Astrocyte of the cerebellum (primary cell): ENCODE measurements at places on chromosomes 5 and 9.

- DNase-seq: peak; percentile 73
These were observed 231.2 kb downstream of the ARRDC3 start for GRCh38 chr5:91151947-91152346.

GRCh38 chr9:124863371-124863871, 1.5 kb downstream of the ARPC5L start:
- DNase-seq: no peak

GRCh38 chr5:79746642-79747569, 57.3 kb downstream of the CMYA5 start:
- DNase-seq: no peak

DNA sequence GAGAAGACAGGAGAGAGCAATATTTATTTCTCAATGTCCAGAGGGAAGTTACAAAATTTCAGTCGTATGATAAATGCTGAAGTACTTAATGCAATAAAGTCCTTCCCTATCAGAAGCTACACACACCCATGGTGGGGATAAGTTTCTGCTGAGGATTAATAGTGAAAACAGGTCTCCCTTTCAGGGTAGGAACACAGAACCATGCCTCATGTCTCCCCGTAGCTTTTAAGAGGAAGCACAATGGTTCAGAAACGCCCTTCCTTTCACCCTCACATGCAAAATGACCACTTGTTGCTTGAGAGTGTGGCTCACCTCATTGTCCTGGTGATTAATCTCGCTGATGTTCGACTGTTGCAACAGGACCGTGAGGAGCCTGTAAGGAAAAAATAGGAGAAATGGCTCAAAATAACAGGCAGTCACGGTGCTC, 73.6 kb downstream of the ANKRD55 start:
- DNase-seq: no peak

- no peak for DNase-seq
These were observed 791 bp upstream of the GPR150 start for GRCh38 chr5:95619096-95619495.

- DNase-seq: peak; percentile 0
These were observed 68.3 kb upstream of the RGS7BP start for GRCh38 chr5:64437496-64437895.

DNA sequence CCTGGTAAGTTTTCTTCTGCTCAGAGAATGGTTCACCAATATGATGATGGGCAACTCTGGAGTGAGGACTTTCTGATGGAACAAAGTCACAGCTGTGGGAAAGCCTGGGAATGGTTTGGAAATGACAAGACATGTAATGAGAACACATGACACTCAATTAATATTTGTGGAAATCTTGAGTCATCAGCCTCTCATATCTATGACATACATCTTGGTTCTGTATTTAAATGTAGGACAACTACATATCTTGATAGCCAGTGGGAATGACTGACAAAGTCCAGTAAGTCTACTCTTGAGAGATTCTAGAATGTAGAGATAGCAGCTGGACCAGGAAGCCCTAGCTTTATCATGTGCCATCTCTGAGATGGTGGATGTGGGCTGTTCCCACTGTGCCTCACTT, 85.5 kb downstream of the PALM2AKAP2 start:
- DNase-seq: no peak

DNA sequence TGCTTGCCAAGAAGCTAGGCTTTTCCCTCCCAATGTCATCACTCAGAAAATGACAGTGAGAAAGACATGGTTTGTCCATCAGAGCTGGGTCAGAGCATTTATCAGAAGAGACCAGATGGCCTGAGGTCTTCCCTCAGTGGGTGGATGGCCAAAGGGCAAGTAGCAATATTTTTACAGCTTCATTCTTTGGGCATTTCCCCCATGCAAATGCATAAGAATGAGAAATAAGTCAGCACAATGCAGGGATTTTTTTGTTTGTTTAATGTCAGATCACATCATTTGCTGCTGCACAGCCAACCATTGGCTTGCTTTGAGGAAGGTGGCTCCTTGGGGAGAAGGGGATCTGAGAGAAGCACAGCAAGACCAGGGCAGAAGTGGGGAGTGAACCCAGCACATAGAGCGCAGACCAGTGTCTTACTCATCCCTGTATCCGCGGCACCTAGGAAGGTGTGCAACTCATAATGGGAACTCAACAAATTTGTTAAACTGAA, 209.6 kb downstream of the SEMA6A start:
- DNase-seq: no peak

DNA sequence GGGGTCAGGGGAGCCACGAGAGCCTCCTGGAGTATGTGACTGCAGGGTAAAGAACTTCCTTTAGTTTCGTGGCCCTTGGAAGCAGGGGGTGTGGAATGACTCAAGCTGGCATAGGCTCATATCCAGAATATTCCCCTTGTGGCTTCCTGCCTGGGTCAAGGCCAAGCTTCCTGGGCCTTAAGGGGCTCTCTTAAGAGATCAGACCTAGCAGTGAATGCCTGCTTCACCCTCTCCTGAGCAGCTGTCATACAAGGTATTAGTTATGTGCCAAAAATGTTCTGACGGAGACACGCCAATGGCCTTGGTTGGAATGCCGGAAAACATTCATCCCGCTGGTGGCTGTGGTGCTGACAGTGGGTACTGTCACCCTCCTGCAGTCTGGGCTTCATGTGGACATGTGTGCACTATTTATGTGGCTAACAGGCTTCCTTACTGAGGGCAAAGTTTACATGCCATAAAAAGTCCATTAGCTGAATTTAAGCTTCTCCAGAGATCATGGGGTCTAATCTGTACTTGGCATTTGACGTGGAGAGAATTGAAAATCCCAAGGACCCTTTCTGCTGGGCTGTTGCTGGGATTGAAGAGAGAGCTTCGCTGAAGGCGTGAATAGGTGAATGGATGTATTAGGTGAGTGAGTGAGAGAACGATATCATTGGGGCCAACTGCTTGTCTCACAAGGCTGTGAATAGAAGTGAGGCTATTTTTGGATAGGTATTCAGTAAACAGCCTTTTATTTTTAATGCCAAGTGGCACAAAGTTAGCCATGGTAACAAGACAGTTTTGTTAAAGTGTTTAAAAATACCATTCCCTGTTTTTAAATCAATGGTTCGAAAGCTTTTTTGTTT, 156.8 kb downstream of the MACROH2A1 start:
- no peak for DNase-seq

GRCh38 chr9:70589571-70590314, 175.3 kb upstream of the KLF9 start:
- no peak for DNase-seq

DNA sequence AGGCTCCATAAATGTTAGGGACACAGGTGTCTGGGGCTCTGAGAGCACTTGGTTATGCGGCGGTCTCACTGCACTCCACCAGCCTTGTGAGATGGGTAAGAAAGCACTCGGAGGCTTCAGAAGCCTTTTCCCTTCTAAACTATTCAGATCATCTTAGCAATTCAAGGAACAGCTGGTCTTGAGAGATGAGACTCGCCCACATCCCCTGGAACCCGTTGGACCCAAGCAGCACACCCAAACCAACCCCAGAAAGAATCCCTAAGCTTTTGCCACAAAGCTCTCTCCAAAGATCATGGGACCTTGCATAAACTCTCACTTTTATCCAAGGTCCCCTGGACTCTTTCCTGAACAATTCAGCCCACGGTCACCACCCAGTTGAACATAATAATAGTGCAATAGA, 90.2 kb downstream of the RAPGEF1 start:
- DNase-seq: no peak

DNA sequence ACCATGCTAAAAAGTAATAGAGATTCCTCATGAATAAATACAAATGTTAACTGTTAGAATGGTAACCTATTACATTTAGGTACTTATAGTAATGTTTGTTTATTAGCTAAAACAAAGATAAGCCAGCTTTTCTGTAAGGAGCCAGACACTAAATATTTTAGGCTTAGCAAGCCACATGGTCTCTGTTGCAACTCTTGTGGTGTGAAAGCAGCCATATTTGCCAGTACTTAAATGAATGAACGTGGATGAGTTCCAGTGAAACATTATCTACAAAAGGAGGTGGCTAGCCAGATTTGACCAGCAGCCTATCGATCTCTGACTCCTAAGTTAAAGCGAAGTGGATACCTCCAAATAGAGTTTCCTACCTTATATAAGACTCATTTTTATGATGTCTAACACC, 331.6 kb downstream of the CDH12 start:
- DNase-seq: no peak

DNA sequence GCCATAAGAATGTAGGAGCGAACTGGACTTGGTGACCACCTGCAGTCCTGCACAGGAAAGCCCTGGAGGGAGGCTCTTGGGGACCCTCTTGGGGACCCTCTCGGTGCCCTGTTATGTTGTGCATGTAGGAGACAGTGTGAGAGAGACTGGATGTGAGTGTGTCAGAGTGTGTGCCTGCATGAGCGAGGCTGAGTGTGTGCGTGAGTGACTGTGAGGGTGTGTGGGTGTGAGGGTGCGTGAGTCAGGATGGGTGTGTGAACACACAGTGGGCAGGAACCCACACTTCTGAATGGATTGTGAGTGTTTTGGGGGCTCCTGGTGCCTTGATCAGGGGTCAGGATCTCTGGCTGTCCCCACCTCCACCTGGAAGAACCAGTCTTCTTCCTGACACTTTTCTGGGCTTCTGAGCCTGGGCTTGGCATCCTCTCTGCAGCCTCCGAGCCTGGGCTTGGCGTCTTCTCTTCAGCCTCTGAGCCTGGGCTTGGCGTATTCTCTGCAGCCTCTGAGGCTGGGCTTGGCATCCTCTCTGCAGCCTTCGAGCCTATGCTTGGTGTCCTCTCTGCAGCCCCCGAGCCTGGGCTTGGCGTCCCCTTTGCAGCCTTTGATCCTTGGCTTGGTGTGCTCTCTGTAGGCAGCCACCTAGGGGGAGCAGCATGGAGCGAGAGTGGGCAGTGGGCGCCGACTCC, 25.6 kb upstream of the ANKRD33B start:
- no peak for DNase-seq

- peak; percentile 62 for DNase-seq
These were observed 2124.9 kb downstream of the MAT2B start for GRCh38 chr5:165630261-165630778.

GRCh38 chr5:88984040-88984439, 101.1 kb upstream of the MEF2C start:
- no peak for DNase-seq

GRCh38 chr9:6907772-6908381, 150.1 kb downstream of the KDM4C start:
- peak; percentile 54 for DNase-seq

- DNase-seq: peak; percentile 97
These were observed 44.9 kb upstream of the ZNF366 start for GRCh38 chr5:72552041-72552557.

DNA sequence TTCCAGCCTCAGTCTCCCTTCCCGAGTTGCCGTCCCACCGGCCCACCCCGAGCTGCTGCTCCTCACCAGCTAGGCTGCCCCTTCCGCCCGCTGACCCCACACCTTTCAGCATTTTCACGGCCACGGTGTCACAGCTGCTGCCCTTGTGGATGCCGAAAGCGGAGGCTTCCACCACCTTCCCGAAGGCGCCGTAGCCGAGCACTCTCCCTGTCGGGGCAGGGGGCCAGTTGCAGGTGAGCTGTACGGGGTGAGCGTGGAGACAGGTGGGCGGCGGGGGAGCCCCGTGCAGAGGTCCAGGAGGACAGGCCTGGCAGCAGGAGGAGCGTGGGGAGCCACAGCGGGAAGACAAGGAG, 28.2 kb upstream of the SCGB3A1 start:
- DNase-seq: no peak

- DNase-seq: peak; percentile 53
These were observed at the start of gene SELENOP for GRCh38 chr5:42811591-42812446. Gene SELENOP (minus strand): TSS chr5:42811892. CDS start chr5:42808353, 3,539 bp downstream.

- no peak for DNase-seq
These were observed 69.0 kb downstream of the TRIO start for GRCh38 chr5:14211818-14212803.

DNA sequence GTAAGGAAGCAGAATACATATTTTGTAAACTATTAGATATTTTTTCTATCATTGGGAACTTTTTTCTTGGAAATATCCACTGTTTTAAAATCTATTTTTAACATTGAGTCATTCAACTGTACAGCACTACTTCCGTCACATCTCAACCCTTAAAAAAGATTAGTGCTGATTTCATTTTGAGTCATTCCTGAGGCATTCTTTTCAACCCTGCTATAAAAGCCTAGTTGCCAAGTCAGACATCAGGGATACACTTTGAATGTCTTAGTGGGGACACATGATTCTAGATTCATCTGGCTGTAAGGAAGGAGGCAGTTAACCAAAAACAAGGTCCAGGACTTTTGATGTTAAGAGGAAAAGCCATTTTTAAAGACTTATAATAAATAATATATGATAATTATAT, 160.9 kb downstream of the GIN1 start:
- DNase-seq: peak; percentile 81

DNA sequence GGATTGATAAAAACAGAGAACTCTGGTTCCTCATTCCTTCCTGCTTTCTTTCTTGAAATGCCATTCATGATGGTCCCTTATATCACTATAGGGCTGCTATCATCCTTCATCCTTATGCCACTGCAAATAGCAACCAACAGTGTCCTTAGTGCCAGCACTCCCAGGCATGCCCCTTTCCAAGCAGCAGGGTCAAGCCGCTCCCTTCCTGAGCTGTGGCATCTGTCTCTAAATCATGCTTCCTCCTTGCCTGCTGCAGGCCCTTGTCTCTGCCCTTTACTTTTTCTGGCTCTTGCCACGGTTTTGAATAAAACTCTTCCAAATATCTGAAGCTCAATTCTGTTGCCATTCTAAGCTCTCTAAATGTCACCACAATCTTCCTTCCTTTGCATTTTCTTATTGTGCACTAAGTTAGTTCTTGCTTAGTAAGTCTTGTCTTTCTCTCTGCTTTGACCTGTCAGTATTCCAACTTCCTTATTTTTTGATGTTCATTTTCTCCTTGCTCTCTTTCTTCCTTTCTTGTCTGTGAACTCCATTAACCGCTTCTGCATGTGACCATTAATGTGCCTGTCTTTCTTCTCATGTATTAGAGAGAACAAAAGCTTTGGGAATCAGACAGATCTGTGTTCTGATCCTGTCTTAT, 19.9 kb downstream of the TLR4 start:
- no peak for DNase-seq

GRCh38 chr5:72109625-72110024, 2.4 kb downstream of the MAP1B start:
- DNase-seq: no peak

- DNase-seq: no peak
These were observed 54.8 kb upstream of the CPEB4 start for GRCh38 chr5:173833196-173833985.

GRCh38 chr9:134774410-134774809, 106.2 kb upstream of the FCN2 start:
- DNase-seq: no peak

GRCh38 chr9:136270173-136270705, 24.6 kb upstream of the QSOX2 start:
- no peak for DNase-seq

- peak; percentile 42 for DNase-seq
These were observed at the start of gene IL6ST for GRCh38 chr5:55994495-55994997. Gene IL6ST (minus strand): TSS chr5:55994963. CDS start chr5:55976278, 18,685 bp downstream.

DNA sequence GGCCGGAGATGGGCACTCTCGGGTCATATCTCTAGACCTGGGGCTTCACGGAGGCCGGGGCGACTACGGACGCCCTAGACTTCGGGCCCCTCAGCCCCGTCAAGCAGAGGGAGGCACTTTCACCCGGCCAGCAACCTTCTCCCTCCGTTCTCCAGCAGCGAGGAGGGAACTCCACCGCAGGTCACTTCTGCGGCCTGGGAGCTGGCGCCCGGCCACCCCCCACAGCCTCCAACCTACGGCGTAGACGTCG, 201 bp downstream of the DOLK start:
- DNase-seq: no peak
